ENCODE measurements at places on chromosomes 3 and 15.

DNA sequence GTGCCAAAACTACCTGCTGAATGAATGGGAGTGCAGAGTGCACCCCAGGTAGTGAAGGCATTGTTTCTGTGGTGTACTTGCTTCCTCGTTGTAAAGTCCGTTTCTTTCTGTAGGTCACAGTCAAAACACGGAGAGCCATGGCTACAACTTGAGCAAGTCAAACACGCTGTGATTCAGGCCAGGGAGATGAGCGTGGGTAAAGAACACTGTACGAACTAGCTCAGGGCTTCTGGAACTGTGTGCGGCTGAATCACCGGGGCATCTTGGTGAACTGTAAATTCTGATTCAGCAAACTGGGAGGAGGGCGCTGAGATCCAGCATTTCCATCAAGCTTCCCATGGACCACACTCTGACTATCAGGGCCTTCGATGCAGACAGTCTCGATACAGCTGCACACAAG, 5.0 kb upstream of the TNK2 start:
- no peak for DNase-seq

- DNase-seq: no peak
Observed at GRCh38 chr3:195131176-195131575, 139.8 kb downstream of the XXYLT1 start.

- DNase-seq: no peak
Observed at GRCh38 chr3:10280177-10280529, 12.6 kb downstream of the GHRL start.

DNA sequence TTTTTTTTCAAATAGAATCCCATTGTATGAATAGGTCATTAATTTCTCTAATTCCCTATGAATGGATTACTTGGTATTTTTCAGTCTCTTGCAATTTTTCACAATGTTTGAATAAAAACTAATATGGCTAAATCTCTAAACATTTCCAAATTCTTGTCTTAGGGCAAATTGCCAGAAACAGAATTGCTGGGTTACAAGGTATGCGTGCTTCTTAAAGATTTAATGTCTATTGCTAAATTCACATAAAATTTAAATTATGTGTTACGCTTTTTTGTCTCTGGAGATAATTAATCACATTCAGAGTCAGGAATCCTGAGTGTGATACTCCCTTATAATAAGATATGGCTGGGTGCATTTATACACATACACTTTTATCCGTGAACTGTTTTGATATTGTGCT, 264.5 kb upstream of the TBL1XR1 start:
- DNase-seq: no peak

DNA sequence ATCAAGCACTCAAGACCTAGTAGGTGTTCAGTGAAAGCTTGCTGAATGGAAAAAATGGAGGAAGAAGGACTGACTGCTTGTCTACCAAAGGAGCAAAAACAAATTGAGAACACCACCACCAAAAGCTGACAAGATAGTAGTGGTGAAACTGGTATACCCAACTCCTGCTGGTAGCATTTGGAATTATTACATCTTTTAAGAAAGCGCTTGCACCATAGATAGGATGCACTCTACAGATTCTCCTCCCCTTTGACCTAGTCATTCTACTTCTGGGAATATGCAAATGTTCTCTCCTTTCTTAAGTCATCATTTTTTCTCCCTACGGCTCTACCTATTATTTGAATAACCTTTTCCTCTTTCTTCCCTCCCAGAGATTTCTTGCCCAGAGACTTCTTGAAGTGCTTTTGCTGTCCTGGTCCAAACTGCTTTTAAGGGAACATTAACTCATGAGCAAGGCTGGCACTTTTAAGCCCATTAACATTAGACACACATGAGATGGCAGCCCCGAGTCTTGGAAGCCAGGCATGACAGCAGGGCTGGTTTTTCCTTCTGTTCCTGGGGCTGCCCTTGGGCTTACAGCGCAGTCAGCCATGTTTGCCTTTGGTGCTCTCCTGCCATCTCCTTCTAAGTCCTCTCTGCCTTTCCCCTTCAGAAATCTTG, 75.0 kb upstream of the TLE3 start:
- DNase-seq: no peak
